ENCODE measurements at places on chromosomes 1 and 21.
A peak's percentile ranks its signal among the peaks of the same experiment; 100 is the strongest.

- DNase-seq: no peak
These were observed 26.9 kb downstream of the SORT1 start for GRCh38 chr1:109370712-109371340.

GRCh38 chr1:223780949-223781348 is 64.8 kb downstream of the TP53BP2 start:
- DNase-seq: no peak

GRCh38 chr1:95731466-95731865 is 497.5 kb downstream of the RWDD3 start:
- DNase-seq: no peak

DNA sequence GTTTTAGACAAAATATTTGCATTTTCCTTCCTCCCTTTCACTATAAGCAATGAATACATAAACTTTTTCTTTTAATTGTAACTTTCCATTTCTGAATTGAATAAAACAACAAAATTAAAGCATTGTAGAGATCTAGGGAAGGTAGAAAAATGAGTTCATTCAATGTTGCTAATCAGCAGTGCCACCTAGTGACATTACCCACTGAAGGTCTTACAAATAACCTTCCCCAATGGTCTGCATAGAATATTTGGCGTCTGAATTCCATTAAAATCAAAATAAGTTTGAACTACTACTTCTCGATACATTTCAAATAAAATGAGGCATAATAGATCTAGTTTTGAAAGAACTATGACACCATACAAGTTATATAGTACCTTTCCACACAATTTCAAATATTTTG is 19.6 kb downstream of the FH start:
- DNase-seq: peak; percentile 35

GRCh38 chr21:16308269-16308668 is 578.5 kb downstream of the USP25 start:
- no peak for DNase-seq

- DNase-seq: no peak
These were observed 317.9 kb upstream of the AJAP1 start for GRCh38 chr1:4336507-4336906.
